Pons (tissue), 1 donor: ENCODE measurements at places on chromosomes 5 and 9.

DNA sequence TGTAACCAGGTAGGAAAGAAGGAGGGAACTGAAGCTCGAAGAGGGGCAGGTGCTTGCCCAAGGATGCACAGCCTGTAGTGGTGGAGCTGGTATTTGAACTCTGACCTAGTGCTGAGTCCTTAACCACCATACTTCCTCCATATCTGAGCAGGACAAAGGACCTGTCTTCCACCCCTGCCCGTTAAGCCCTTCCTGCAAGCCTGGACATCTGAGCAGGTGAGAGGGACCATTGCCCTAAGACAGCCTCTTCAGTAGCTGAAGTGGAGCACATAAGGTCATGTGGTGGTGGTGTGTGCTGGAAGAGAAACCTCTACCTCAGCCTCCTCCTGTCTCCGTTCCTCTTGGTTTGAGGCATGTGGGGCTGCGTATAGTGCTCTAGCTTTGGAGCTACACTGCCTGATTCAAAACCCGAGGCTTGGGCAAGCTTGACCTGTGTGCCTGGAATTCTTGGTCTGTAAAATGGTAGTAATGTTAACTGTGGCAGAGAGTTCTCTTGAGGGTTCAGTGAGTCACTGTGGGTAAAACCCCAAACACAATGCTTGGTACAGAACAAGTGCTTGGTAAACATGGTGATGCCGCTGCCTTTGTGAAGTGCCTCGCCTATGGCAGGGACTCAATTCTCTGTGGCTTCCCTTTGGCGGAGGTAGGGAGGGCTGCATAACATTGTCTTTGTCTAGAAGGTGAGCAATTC is 7.4 kb downstream of the GALNT10 start:
- no peak for DNase-seq

DNA sequence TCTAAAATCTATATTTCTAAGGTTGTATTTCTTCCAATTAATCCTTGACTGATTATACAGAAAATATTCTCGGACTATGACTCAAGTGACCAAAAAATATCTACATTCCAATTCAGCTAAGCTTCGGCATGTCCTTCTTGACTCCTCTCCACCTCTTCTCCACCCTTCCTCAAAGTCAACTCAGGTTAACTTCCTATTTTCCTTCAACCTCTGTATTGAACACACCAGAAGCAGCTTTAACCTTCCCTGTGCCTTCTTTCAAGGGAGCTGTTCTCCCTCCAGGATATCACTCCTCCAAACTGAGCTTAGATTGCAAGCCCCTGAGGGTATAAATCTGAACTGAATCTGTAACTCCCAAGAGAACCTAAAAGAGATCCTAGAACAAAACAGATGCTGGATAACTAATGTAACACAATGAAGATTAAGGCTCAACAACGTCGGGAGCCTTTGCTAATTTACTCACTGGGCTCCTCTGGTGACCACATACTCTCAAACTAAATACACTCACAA is 1.1 kb downstream of the SLCO4C1 start:
- no peak for DNase-seq

- DNase-seq: no peak
Observed at GRCh38 chr5:155482428-155482827, 468.9 kb downstream of the KIF4B start.

DNA sequence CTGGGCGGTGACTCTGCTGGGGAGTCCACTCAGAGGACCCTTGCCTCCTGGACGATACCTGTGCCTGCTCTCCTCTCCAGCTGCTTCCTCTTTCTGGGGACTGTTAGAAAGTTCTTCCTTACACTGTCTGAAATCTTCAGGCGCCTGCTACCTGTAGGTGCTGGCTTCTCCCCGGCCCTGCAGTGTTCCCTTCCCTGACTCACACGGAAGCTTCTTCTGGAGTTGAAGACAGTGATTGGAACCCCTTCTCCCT is 562 bp downstream of the GSN start:
- DNase-seq: no peak

DNA sequence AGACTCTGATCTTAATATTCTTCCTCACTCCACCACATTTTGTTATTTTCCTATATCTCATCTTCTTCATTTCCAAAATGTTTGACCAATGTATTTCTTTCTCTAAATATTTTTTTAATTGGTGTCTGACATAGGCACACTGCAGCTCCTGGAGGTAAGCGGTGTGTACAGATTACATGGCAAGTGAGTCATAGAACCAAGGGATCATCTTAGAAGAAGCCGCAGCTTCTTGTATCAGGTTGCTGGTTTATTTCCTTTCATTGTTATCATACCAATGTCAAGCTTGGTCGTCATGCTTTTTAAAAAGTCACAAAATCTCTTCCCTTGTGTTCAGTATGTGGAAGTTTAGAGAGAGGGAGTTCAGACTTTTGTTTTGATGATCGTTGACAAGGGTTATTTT is 526.1 kb upstream of the CDH18 start:
- no peak for DNase-seq
